ENCODE measurements at places on chromosomes 13 and 19.

DNA sequence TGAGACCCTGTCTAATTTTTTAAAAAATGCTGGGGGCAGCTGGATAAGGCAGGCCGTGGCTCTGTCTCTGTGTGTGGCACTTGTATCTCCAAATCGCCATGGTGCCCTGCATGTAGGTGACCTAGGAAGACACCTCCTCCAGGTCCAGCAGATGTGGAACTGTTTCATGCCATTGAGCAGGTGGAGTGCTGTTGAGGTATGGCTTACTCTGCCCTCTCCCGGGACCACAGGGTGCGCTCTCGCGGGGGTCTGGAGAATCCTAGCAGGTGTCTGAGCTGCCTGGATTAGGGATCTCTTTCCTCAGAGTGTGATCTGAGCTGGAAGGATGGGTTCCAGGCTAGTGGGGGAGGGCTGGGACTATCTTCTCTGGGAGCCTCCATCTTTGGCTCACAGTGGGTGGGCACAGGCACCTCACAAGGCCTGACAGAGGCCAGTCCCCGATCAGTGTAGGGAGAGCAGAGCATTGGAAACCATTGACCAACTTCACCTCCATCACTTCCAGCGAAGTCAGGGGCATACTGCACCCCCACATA is 67.7 kb upstream of the TM9SF2 start:
- DNase-seq, result no peak

- DNase-seq, result no peak
Observed at GRCh38 chr13:41216160-41216559, 21.8 kb upstream of the KBTBD7 start.

GRCh38 chr19:6138066-6138465 is 2.6 kb downstream of the ACSBG2 start:
- DNase-seq, result no peak

DNA sequence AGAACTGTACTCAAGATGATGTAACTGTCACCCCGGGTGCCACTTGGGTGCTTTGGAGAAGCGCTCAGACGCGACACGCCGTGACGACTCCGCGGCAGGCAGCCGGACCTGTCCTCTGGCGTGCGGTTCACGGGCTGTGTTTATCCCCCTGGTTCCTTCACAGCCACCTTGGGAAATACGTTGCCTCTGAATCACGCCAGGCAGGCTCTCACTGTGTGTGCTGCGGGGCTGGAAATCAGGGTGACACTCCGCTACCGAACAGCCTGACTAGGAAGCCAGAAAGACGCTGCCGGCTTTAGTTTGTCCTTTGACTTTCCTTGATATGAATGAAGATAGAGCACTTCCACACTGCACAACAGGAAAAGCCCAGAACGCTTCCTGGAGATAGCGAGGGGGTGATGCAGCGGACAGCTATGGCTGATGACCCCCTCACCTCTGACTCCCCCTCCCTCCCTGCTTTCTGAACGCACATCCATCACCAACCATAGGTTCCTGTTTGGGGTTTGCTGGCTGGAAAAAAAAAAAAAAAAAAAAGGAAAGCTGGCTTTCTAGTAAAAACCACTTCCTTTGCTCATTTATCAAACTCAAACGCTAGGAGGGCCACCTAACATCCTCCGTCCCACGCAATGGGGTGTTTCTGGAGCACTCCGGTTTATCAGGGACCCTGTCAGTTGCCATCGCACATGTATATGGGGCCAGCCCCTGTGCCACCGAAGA is 3.7 kb upstream of the GP6 start:
- no peak for DNase-seq

DNA sequence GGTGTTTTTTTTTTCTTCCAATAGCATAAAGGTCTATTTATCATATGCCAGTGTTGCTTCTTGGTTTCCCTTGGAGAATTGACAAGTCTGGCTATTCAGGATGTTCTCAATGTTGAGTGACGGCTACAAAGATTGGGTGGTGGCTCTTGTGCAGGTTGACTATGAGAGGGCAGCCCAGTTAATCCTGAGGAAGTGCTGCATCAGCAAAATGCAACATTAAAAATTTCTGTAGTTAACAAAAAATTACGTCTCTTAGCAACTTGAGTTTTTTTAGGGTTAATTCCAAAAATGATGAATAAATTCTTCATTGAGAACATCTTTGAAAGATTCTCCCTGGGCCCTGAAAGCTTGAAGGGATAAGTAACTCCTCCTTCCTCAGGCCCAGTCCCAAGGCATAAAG is 147.1 kb downstream of the B3GLCT start:
- no peak for DNase-seq

- no peak for DNase-seq
Observed at GRCh38 chr13:45732916-45733315, 30.8 kb downstream of the CBY2 start.

DNA sequence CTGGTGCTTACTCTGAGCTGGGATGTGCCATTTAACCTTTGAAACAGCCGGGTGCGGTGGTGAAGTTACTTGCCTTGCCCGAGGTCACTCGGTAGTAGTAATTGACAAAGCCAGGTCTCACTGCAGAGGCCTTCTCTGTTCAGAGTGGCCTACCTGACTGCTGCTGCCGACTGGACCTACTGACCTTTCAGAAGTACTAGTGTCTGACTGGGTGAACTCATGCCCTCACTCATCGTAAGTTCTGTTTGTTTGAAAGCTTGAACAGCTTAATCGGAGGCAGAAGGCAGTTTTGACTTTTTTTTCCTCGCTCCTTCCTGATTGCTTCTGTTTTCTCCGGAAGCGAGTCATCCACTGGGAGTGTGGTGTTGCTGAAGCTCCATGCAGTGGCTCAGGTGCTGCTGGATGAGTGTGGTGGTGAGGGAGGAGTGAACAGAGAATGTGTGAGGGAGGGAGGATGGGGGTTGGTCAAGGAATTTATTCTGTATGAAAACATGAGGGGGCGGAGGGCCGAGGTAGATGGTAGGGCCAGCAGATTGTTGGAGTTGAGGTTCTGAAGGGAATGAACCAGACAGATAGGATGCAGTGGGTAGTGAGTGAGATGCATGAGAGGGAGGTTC is 2.7 kb downstream of the SPINT2 start:
- DNase-seq, result no peak

GRCh38 chr13:51549593-51549992 is 34.7 kb upstream of the WDFY2 start:
- no peak for DNase-seq

DNA sequence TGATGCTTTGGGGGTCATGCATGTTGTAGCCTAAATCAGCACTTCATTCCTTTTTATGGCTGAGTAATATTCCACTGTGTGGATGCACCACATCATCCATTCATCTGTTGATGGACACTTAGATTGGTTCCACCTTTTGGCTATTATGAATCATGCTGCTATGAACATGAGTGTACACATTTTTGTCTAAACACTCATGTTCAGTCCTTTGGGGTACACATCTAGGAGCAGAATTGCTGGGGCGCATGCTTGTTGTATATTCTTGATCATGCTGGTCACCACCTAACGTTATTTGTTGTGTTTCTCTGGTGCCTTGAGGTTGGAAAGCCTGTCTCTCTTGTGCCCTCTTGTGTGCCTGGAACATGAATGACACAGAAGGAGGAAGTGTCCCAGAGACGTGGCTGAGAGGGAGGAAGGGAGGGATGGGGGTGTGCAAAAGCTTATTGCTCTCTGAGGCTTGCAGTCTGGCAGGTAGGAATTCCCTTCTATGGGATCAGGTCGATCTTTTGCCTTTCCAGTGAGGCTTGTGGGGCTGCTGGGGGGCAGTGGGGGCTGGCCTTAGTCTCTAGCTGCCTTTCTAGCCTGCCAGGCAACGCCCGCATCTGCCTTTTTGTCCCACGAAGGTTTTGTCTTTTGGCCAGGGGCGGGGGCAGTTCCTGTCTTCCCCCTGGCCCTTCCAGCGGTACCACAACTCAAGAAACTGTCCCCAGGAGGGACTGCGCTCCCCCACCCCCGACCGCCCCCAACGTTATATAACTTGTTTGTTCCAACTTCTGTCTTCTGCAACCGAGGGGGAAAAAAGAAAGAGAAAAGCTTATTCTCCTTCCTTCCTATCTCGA is 7.6 kb downstream of the KLHL26 start:
- no peak for DNase-seq

DNA sequence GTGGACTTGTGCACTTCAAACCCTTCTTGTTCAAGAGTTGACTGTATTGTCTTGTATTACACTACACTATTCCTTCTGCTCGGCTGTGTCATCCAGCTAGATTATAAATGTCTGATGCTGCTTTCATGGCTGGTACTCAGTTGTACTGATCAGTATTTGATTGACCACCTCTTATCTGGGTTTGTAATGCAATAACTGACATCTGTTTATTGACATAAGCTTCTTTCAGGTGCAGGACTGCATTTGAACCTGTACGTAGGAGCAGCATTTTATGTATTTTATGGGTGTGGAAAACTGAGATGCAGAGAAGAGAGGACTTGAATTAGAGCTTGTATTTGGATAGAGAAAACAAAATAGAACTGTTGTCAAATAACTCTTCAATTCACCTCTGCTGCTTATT is 309.2 kb downstream of the FGF9 start:
- no peak for DNase-seq

DNA sequence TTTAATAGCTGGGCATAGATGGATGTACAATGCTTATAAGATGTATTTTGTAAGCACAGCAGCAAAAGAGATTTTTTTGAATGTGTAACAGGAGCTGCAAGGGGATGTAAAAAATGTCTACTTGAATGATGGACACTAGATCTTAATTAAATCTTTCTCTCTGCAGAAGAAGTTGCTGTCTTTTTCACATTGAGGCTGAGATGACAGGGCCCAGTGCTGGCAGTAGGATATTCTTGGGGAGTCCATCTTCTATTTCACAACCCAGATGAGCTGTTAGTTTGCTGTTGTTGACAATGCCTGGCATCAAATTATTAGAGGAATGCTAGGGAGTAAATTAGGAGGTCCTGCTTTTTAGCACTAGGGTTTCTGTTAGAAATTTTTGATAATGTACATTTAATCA is 698.7 kb downstream of the SLITRK5 start:
- no peak for DNase-seq

DNA sequence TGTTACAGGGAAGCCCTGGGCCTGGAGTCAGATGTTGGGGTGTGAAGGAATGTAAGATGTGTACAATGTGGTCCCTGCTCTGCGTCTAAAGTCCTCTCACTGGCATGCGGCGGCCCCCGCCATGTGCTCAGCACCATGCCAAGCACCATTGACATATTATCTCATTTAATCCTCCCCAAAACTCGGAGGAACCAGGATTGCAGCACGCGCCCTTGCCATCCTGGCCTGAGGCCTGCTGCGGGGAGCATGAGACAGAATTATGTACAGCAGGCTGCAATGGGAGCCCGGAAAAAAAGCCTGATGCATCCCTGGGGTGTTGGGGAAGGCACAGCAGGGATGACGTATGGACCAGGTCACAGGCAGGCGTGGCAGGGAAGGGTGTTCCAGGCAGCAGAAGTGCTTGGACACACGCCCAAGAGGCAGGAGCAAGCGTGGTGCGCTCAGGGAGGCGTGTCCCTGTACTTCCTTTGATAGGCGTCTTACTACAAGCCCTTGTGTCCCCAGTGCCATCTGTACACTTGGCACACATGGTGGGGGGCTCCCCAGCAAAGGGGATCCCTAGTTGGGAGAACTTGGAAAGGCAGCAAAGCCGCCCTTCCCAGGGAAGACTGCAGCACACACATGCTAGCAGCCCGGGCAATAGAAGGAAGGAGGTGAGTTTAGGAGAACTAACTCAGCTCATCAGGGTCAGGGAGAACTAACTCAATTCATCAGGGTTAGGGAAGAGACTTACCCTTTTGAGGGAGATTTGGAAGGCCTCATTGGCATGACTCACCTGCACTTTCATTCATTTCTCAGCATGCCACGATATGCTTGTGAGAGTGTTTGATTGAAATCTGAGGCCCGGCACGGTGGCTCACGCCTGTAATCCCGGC is 3.4 kb downstream of the EVI5L start:
- DNase-seq, result no peak

DNA sequence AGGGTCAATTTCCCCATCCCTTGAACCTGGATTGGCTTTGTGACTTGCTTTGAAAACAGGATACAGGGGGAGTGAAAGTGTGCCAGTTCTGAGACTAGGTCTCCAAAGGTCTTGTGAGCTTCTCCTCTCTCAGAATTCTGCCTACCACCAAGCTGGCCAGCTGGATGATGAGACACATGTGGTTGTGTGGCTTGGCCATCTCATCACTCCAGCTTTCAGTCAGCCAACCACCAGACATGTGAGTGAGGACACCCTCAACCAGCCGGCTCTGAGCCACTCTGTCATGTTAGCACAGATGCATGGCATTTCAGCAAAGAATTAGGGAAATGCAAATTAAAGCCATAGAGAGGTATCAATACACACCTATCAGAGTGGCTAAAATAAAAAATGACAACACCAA is 29.5 kb downstream of the ENOX1 start:
- DNase-seq, result no peak

- DNase-seq, result no peak
Observed at GRCh38 chr13:44474122-44474910, 100.7 kb downstream of the SERP2 start.

- DNase-seq, result no peak
Observed at GRCh38 chr19:4635754-4636116, 3.6 kb upstream of the TNFAIP8L1 start.

- no peak for DNase-seq
Observed at GRCh38 chr13:35917252-35917941, 213.8 kb downstream of the DCLK1 start.

GRCh38 chr19:532561-533363 is 1.2 kb downstream of the CDC34 start:
- DNase-seq, result no peak

- no peak for DNase-seq
Observed at GRCh38 chr19:49613374-49613773, 22.4 kb downstream of the PRR12 start.

GRCh38 chr13:111944171-111944583 is 122.8 kb upstream of the SOX1 start:
- no peak for DNase-seq

DNA sequence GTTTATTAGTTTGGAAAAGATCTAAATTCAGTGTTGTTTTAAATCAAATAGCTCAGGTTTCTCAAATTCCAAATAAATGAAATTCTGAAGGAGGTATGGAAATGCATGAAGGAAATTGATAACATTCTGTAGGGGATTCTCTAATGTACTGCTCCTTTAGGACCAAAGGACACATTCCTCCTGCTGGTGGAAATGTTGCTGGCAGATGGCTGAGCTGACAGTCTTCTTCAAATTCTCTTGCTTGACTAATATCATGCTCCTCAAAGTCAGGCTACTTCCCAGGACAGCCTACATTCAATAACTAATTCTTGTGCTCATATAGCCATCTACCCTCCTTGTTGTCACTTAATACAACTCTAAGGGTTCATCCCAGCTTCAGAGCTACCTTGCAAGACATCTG is 1118.5 kb downstream of the PCDH9 start:
- no peak for DNase-seq

- no peak for DNase-seq
Observed at GRCh38 chr13:94860981-94861407, 148.6 kb upstream of the SOX21 start.

DNA sequence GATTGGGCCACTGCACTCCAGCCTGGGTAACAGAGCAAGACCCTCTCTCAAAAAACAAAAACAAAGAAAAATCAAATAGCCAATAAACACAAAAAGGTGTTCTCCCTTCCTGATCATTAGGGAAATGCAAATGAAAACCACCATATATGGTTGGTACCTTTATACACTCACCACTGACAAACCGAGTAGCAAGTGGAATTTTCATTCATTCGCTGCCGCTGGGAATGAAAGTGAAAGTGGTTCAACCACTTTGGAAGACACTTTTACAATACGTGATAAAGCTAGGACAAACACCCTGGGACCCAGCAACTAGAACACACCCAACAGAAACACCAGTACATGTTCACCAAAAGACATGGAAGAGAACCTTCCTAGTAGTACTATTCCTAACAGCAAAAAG is 21.0 kb downstream of the GRIK5 start:
- DNase-seq, result no peak

- no peak for DNase-seq
Observed at GRCh38 chr13:65913173-65913572, 1317.0 kb downstream of the PCDH9 start.
